ENCODE measurements at places on chromosomes 12 and 14.

DNA sequence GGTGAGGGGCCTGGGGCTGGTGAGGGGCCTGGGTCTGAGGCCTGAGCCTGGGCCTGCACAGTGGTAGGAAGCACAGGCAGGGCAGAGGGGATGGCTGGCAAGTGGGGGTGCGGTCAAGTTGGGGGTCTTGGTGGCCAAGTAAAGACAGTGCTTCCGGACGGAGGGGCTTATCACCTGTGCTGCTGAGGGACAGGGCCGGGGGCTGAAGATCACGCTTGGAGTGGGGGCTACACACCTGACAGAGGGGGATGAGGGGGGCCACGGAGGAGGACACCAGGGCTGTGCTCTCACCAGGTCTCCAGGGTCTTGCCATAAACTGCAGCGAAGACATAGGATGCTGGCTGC, 12.2 kb downstream of the TEDC1 start:
- DNase-seq, result no peak

DNA sequence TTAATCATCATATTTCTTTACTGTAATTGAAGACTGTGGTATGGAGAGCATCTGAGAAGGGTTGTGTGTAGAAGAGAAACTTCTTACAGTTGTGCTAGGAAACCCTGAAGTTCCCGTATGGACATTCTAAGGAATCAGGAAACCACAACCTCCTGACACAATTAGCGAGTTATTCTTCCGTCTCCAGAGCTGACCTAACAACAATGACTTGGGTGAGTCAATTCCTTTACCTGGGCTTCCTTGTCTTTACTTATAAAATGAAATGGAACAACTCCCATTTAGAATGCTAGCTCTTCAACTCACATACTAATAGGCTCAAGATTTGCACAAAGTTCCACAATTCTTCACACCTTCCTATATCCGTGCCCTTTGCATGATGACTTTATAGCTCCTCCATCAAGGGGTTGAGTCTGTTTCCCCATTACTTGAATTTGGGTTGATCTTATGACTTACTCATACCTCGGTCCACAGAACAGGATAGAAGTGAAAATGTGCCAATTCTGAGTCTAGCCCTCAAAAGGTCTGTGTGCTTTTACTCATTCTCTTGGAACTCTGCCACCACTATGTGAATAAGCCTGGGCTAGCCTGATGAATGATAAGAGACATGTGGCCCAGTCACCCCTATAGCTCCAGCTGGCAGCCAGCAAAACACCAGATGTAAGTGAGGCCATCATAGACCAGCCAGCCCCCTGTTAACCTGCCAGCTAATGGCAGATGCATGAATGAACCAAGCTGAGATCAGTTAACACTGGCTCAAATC, 459.4 kb downstream of the ETNK1 start:
- DNase-seq, result no peak

GRCh38 chr14:73058922-73059673, 764 bp downstream of the RBM25 start:
- no peak for DNase-seq

DNA sequence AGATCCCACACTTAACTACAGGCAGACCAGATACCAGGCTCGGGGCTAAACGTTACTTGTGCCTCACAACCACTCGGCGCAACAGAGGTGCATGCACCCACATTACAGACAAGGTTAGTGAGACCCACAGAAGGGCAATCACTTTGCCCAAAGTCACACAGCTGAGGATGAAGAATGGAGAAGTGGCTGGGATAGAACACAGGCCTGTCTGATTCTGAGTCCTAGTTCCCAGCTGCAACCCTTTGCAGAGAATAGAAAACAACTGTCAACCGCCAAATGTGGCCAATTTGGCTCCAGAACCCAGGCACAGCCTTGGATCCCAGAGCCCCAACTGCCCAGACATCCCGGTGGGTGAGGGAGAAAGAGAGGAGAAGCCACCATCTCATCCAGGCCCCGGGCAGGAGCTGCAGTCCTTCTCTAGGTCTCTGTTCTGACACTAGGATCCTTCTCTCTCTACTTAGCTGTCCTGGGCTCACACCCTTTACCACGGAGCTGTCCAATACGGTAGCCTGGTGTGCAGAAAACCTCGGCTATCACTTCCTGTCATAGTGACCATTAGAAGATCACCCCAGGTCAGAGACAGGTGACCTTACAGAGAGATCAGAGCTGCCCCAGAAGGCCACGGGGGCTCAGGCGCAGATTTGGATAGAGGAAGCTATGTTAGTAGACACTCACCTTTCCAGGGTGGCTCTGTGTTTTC, 59.1 kb downstream of the FAM222A start:
- no peak for DNase-seq

DNA sequence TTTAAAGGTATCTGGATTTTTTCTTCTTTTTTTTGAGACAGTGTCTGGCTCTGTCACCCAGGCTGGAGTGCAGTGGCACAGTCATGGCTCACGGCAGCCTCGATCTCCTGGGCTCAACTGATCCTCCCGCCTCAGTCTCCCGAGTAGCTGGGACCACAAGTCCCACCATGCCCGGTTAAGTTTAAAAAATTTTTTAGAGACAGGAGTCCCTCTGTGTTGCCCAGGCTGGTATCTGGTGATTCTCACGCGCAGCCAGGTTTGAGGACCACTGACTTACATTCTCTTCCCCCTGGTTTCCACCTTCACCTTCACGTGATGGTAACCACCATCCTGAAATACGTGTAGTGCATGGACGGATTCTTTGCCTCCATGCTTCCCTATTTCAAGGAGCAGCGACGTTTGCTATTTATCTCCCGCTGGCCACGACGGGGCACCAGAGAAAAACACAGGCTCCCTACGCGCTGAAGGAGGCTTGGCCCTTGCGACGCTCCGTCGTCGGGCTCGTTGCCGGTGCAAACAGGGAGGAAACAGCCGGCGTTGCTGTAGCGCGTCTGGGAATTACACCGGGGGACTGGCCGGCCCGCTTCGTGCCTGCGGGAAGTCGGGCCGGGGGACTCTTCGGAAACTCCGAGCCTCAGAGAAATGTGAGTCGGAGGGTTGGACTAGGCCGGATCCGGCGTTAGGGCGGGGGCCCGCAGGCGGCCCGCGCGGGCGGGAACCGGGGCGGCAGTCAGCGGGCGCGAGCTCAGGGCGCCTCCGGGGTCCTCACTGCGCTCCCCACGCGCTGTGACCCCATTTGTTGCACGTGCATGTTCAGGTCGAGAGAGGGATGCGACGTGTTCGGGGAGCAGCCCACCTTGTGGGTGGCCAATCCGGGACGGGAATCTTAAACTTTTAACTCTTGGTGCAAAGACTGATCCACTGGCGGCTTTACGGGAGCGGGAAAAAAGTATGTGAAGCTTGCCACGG, at the start of gene TCHP:
Gene TCHP, plus strand, starts transcription at position 492 of the 969 bp plus-strand sequence. CDS start 2,753 bp downstream, outside the sequence.
- peak; percentile 80 for DNase-seq

- DNase-seq, result no peak
Observed at GRCh38 chr12:41108032-41108431, 80.1 kb upstream of the PDZRN4 start.

- DNase-seq, result no peak
Observed at GRCh38 chr14:70785556-70785955, 23.8 kb downstream of the MAP3K9 start.

- DNase-seq, result no peak
Observed at GRCh38 chr14:29558516-29558915, 369.1 kb downstream of the PRKD1 start.

- DNase-seq, result no peak
Observed at GRCh38 chr12:76653342-76653741, 93.8 kb upstream of the OSBPL8 start.

GRCh38 chr12:104752881-104753280, 205.2 kb downstream of the SLC41A2 start:
- DNase-seq, result no peak

- DNase-seq, result no peak
Observed at GRCh38 chr12:124519746-124520145, 47.7 kb downstream of the NCOR2 start.

GRCh38 chr12:95126736-95127135, 53.3 kb upstream of the NR2C1 start:
- DNase-seq, result no peak

- DNase-seq, result no peak
Observed at GRCh38 chr12:116249938-116250337, 27.6 kb downstream of the MED13L start.

DNA sequence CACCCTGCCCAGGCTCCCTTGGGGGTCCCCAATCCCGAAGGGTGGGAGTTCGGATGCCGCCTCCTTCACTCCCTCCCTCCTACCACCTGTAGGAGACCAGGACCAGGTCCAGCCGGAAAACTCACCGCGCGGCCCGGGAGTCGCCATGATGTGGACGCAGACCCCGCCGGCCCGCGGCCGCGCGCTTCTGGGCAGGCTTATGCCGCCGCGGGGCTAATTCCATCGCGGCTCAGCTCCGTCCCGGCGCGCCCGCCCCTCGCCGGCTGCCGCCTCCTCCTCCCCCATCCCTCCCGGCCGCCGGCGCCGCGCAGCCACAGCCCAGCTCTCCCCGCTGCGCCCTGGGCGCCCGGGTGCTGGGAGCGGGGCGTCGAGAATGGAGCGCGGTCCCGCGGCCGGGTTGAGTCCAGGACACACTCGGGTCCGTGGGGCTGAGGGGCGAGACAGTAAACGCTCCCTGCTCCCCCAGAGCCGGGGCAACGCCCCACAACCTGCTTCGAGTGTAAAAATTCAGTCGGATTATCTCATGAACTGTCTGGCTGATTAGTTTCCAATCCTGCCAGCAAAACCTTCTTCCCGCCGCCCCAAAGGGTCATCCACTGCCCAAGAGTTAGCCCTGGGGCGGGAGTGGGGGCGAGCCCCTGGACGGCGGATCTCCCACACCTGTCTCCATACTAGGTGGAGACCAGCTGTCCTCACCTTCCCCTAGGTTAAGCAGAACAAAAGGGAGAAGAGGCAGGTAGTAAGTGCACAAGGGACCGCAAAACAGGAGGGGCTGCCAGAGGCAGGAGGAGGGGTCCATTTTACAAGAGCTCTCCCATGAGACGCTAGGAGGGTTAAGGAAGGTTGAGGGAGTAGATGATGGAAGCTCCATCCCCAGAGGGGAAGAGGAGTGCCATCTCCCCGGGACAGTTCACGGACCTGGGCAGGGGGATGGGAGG, at the start of gene ANO2:
Gene ANO2, minus strand, starts transcription at position 189 of the 938 bp plus-strand sequence. Its CDS starts 42 bp downstream, at position 147.
- DNase-seq, result no peak

GRCh38 chr14:93160353-93160801, 24.3 kb downstream of the MOAP1 start:
- DNase-seq, result no peak

GRCh38 chr12:12837025-12837812, 24.1 kb downstream of the DDX47 start:
- DNase-seq, result no peak

GRCh38 chr14:102370305-102370809, 7.6 kb downstream of the TECPR2 start:
- no peak for DNase-seq

GRCh38 chr12:47828976-47829482, 9.3 kb upstream of the HDAC7 start:
- DNase-seq, result no peak

DNA sequence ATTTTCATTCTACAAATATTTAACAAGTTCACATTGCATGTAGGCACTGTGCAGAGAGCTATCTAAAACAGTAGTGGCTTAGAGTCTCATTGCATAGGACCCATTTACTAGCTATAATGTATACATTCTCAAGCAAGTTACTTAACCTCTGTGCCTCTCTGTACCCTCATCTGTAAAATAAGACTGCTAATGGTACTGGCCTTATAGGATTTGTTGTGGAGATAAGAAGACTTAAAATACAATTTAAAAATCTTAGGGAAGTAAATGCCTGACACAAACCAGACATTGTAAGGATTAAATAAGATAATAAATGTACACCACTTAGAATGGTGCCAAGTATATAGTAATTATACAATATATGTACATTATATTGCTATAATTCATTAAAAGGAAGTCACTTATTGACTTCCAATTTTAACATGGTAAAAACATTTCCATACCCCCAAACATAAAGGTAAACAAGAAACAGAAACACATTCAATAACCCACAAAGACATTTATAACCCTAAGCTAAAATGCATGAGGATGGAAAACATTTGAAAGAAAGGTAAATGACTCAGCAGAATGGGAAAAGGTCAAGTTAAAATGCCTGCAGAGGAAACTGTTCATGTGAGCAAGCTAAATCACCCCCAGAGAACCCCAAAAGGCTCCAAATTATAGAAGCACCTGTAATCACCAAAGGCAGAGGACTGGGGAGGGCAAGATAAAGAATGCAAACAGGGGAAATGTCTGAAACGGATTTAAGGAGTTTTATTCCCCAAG, 30.8 kb downstream of the RPS6KA5 start:
- DNase-seq, result no peak

- no peak for DNase-seq
Observed at GRCh38 chr12:25186788-25187402, 8.1 kb downstream of the DNAI7 start.

DNA sequence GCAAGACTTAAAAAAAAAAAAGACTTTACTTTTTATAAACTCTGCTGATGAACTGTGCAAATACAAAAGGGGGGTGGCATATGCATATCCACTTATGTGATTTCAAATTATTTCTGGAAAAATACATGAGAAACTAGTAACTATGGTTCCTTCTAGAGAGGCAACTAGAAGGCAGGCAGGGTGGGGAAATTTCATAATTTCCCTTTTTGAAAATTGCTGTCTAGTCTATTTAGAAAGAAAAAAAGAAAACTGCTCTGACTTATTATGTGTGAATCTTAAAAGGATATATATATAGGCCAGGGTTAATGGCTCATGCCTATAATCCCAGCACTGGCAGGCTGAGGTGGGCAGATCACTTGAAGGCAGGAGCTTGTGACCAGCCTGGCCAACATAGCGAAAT, 42.3 kb downstream of the ANAPC7 start:
- DNase-seq, result no peak

GRCh38 chr12:30826276-30826675, 71.5 kb upstream of the CAPRIN2 start:
- no peak for DNase-seq

- DNase-seq, result no peak
Observed at GRCh38 chr12:41605545-41606305, 417.6 kb downstream of the PDZRN4 start.

- DNase-seq, result no peak
Observed at GRCh38 chr14:84087986-84088531, 1441.9 kb upstream of the FLRT2 start.

- no peak for DNase-seq
Observed at GRCh38 chr12:82883394-82884355, 197.0 kb downstream of the TMTC2 start.

GRCh38 chr12:47785887-47786661, 13.0 kb downstream of the SLC48A1 start:
- DNase-seq, result no peak

DNA sequence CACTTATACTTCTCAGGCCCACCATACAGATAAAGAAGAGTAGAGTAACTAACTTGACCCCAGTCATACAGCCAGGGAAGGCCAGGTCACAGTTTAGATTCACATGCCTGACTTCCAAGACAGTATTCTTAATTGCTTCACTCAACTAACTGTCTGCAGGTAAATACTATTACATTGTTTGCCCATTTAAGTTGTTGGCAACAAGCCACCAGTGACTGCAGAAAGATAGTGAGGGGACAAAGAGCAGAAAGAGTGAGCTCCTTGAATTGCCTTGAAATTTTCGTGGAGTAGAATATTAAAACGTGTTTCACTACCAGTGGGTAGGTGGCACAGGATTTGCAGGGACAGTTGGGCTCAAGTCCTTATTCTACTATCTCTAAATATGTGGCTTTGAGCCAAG, 146.3 kb upstream of the RMST start:
- no peak for DNase-seq
